ENCODE measurements at places on chromosomes 11 and 22. TPM values are rescaled to one million over a fixed set of nuclear protein-coding genes. Genes with fewer than 3 reads are reported as not detected.

GRCh38 chr22:40583053-40583741 is 53.3 kb downstream of the MRTFA start:
- no peak for DNase-seq

CCDC188 gene
- total RNA-seq = 2.1 TPM

DNA sequence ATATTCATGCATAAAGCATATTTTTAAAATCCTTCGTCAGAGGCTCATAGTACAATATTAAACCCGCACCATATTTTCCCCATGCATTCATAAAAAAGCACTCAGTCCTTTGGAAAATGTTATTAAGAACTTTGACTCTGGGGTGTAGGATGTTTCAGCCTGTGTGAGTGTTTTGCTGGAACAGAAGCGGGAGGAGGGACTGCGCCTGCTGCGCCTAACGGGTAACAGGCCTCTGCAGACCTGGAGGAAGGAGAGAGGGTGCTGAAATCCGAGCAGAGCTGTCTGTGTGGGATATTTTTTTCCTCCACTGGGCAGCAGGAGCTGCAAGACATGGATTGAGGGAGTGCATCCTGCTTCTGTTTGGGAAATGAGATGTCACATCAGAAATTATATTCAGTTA is 483.0 kb downstream of the BRD1 start:
- DNase-seq = no peak

DNA sequence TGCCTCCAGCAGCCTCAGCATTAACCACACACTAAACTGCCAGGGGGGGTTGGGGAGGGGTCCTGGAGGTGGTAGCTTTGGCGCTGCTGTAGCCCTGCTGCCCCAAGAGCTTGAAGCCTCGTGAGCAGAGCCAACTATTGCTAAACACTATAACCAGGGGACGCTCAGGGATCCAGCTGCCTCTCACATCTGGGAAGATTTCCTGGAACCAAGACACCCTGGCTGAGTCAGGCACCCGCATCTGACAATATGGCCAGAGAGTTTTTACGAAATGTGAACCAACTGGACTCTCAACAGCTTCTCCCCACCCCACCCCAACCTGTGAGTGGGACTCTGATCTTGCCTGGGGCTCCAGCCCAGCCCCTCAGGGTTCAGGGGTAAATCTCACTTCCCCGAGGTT is 14.3 kb downstream of the C1QTNF6 start:
- no peak for DNase-seq

Data from spinal cord (tissue), 10 donors.